ENCODE measurements at places on chromosomes 12 and 14.

- DNase-seq = no peak
Measured at GRCh38 chr12:5377997-5378592, 53.8 kb upstream of the NTF3 start.

GRCh38 chr12:104479123-104479662 is 22.4 kb downstream of the CHST11 start:
- DNase-seq = no peak

DNA sequence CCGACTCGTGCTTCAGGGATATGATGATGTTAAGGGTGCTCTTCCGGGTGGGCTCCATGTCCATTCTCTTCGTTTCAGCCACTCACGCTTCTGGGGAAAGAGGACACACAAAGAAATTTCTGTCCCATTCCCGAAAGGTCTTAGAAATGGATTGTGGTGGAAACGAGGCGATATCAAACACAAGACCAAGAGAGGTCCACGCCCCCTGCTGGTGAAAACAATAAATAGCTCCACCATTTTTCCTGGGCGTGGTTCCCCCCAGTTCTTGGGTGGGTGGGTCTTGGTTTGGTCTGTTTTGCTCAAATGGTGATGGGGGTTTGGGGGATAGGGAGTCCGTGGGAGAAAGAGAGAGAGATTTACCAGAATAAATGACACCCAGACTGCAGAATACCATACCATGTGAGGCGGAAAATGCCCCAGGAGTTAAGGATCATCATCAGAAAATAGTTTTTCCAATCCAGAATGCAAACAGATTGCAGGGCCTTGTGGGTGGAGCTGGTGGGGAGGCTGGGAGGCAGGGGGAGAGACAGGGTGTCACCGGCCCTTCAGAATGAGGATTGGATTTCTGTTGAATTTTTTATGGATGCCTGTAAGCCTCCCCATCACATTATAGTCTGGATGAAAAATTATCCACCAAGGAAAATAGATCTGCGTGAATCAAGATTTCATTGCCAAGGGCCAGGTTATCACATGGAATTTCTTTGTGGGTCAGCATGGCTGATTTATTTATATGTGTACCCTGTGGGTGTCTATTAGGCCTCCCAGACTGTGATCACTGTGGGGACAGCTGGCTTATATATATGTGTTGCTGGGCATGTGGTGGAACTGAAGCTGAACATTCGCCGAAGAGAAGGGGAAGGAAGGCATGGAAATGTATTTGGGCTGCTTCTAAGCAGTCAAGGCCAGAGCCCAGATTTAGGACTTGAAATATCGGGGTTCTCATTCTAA is 55.8 kb downstream of the SRRM4 start:
- DNase-seq = peak; percentile 16

DNA sequence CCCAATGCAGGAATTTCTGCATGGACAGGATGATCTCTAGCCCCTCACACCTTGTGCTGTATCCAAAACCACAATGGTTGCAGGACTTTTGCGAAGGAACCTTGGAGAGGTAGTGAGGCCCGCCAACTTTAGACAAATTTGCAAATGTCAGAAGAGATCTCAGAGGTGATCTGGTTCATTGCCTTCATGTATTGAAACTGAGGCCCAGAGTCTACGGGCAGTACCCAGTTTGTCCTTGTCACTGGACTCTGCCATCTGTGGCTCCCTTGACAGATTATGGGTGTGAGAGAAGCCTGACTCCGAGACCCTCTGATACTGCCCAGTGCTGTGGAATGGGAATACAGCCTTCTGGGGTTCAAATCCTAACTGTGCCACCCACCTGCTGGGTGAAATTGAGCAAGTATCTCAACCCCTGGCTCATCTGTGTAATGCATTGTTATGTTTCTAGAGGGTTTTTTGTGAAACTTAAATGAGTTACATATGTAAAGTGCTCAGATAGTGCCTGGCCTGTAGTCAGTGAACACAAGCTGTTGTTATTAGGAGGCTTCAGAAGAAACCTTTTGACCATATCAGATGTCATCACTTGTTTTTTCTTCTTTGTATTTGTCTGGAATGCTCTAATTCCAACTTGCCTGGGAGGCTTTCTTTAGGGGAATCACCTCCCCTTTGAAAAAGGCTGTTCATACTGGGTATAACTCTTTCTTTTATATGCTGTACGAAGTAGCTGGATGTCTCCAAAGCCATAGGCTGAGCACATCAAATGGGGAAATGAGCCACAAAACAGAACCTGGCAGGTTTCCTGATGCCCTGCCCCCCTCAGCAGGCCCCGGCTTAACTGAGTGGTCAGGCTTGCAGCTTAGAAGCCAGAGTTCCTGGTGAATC is 71.4 kb upstream of the SRSF5 start:
- peak; percentile 58 for DNase-seq

DNA sequence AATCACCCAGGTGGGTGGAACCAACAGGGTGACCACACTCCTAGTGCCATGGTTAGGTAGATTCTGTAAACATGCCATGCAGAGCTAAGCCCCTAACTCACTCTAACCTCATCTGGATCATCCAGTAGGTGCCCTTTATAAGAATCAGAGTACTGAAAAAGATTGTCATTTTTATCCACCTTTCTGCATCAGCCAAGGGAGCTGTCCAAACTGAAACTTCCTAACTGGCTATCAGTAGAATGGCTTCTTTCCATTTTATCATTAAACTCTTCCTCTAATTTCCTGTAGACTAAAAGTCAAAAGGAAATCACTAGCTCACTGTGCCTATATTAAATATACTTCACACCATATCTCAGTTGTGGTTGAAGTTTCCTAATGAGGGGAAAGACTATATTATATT is 6.5 kb downstream of the KCNK10 start:
- no peak for DNase-seq

DNA sequence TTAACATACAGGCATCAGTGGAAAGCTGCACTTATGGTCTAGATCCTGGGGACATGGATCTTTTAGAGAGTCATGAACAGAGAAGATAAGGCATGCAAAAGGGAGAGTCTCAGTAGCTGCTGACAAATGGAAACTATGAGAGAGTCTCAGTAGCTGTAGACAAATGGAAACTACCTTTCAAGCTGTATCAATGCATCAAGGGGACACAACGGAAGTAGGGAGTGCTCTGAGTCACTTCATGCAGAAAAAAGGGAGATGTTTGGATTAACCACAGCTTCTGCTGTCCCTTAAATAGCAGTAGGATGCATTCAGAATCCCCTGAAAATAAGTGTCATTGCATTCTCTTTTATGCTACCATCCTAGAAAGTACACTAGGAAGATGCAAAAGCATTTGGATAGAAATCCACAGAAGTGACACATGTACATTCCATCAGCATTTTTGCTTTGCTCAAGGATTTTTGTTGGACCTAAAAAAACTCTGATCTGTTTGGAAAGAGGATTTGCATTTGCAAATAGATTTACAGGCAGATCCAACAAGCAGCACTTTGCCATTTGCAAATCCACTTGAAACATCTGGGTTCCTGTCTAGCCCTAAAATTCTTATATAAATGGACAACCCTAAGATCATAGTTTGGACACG is 227.5 kb upstream of the LMO3 start:
- no peak for DNase-seq

- no peak for DNase-seq
Measured at GRCh38 chr14:101603096-101603495, 41.8 kb downstream of the DIO3 start.

GRCh38 chr14:46490238-46490685 is 161.3 kb downstream of the RPL10L start:
- DNase-seq = no peak
